NCI-H1417 treated with DMSO at 0.1 percent for 48 hours (cell line): ENCODE measurements at places on chromosomes 5 and 9.
A peak's percentile ranks its signal among the peaks of the same experiment; 100 is the strongest.

DNA sequence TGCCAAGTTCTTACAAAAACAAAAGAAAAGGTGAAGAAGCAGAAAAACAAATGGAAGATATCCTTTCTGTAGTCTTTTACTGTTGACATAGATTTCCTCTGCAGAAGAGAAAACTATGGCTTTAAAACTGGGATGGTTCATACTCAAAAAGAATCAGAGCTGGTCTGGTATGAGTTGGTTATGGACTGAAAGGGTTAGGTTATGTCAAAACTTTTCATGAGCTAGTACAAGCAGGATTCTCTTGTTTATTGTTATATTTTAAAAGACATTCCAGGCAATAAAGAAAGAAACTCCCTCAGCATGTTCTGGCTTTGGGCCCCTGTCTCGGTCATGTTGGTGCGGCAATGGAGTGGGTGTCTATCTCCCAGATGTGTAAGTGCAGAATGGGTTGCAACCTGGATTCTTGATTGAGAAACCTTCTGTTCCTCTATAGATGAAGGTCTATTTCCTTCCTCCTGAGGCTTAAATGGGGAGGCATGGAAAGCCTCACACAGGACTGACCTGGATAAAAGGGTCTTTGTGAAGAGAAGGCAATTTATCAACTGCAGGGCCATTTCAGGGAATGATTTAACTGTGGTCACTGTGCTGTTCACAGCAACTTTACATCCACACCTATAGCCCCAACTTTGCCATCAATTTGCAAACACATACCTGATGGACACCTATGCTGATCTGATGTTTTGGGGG is 209.6 kb upstream of the TNC start:
- DNase-seq, result no peak

DNA sequence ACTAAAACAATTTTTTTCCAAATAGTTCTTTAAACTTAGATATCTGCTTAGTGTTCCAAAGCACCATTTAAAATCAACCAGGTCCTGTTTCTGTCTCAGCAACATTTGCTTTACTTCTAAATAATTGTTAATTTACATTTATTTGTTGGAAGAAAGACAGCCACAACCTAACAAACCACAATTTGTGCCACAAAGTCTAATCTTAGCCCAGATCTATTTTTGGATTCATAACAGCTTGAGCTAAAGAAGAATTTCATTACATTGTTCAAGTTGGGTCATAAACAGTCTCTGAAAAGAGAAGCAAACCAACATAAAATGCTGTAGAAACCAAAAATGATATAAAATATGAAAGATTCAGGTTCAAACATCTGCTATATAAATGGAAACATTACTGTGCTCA is 24.4 kb downstream of the MLLT3 start:
- no peak for DNase-seq

DNA sequence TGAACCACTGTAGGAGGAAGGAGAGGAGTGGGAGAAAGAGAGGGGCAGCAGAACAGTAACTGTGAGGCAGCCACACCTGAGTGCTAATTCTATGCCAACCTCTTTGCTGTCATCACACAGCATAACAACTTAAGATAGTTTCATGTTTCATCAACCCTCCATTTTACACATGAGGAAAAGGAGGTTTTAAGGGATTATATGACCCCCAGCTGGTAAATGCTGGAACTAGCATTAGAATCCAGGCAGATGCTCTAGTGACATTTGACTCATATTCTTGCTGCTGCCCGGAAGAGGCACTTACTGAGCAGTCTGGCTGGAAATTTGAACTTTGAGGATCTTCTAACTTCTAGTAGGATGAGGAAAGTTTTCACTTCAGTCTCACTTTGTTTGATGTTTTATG is 24.1 kb upstream of the VLDLR start:
- no peak for DNase-seq

DNA sequence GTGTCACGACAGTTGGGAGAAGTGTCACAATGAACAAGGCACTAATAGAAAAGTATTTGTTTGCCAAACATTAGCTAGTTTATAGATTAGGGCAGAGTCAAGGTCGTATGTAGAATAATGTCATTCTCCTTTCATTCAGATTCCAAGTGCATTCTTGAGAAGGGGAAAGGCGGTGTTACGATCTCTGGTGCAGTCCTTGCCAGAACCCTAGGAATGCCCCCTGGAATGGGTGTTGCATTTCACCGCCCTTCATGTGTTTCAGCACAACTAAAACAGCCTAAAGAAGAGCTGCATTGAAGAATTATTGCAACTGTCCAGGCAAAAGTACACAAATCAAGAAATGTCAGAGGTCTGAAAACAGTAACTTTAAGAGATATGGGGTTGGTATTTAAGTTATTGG is 721.0 kb upstream of the WWC1 start:
- no peak for DNase-seq

- peak; percentile 45 for DNase-seq
These were observed 812 bp downstream of the SREK1 start for GRCh38 chr5:66144834-66145390.

DNA sequence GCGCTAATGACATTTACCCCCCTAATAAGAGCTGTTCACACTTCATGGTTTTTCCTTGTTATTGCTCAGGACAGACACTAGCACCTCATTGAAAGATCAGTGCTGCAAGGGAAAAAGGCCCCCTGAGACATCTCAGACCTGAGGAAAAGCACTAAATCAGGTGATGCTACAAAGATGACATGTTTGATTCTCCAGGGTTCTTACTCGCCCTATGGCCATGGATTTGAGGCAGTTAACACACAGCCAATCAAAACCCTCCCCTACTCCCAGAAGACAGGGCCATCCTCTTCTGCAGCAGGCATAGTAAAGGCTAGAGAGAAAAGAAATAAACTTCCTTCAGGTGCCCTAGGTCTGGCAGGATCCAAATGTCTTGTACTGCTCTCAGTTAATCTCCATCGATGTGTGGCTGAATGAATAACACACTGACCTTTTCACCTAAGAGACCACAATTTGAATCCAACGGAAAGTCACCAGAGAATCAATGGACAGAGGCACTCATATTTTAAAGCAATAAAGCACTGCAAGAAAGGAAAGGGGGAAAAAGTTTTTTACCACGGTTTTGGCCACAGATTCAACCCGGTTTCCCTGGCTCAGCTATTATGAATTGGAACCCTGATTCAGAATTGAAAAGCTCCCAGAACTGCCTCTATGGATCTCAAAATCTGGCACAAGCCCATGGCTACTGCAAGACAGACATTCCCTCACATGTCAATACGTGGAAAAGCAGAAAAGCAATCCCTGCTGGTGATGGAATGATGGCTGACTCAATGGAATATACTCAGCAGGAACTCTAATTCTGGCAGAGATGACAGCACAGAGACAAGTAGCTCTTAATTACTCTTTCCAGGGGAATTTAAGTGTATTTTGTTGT is 329.5 kb downstream of the BNC2 start:
- DNase-seq, result no peak

DNA sequence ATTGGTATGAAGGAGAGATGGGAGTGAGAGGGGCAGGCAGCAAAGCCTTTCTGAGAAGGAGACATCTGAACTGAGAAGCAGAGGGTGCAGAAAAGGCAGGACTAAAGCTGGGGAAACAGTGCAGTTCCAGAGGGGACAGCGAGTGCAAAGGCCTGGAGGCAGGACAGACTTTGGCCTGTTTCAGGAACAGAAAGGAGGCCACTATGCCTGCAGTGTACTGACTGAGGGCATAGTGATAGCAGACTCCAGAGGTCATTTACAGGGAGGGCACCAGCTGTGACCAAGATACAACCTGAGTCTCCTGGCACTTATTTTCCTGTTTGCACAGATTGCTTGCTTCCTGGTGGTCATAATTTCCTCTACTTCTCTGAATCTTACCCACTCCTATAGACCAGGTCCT is 29.6 kb downstream of the SPARC start:
- DNase-seq, result no peak

DNA sequence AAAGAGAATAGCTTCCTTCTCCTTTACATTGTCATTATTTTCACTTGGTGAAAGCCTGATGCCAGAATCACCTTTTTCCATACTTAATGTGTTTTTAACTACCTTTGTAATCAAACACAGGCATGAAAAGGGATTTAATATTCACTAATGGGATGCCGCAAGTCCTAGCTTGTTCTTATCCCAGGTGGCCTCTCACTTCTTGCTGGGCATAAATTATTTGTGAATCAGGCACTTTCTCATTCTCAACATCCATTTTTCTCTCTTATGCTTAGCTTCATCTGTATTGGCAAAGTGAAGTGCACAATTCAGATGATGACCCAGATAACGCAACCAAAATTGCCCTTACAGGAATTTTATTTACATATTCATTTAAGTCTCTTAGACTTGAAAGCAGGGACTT is 10.9 kb downstream of the ACTL7B start:
- DNase-seq, result peak; percentile 70

GRCh38 chr5:147464211-147464610 is 45.7 kb downstream of the DPYSL3 start:
- DNase-seq, result no peak

DNA sequence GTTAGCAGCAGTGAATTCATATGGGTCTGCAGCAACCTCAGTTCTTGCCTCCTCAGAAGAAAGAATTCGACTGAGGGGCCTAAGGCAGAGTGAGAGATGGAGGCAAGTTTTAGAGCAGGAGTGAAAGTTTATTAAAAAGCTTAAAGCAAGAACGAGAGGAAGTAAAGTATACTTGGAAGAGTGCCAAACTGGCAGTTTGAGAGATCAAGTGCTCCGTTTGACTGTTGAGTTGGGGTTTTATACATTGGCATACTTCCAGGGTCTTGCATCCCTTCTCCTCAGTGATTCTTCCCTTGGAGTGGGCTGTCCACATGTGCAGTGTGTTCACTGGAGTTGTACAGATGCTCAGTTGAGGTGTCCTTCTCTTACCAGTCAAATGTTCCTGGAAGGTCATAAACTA is 203.6 kb downstream of the SPATA31D1 start:
- DNase-seq, result no peak

DNA sequence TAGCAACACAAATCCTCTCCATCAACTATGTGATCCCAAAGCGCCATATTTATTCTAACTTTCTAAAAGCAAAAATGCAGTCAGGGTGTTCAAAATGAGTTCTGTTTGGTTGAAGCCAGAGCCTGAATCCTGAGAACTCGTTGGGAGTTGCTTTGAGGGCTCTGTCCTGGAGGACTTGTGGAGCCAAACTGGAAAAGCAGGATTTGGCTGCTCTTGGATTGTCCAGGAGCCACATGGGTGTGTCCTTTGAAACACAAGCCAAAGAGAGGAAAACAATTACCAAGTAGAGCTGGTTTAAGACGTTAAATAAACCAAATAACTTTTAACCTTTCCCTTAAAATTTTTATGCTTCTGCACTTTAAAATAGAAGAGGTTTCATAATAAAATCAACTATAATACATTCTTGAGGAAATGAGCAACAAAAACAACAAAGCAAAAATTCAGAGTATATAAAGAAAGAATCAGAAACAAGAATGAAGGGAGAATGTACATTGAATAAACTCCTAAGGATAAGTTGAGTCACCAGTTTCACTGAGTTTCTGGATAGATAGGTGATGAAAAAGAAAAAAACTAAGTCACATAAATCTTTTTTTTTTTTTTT is 13.5 kb downstream of the C5orf46 start:
- no peak for DNase-seq

DNA sequence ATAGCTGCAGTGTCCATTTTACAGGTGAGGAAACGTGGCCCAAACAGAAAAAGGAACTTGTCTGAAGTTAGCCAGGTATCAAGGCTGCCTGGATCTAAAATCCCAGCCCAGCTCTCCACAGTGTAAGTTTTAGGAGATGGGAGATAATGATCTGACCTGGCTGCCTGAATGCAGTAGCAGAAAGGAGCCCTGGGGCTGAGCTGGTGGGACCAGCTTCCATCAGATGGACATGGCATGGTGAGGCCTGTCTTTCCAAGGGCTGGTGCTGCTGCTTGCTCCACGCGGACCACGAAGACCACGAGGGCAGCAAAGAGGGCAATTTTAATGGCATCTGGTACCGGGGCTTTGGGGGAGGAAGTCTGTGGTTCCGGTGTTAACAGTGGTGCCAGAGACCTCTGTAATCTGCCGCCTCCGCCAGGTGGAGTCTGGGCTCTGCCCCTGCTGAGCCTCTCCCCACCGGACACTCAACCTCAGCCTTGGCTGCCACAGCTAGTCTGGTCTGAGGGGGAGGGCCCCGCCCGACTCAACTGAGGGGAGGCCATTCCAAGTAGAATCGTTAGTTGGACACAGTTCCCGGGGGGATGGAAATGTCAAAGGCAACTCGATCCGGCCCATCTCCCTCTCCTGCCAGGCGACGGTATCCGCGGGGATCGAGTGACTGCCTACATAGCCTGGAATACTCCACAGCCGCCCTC is 650 bp downstream of the MYORG start:
- DNase-seq, result no peak

DNA sequence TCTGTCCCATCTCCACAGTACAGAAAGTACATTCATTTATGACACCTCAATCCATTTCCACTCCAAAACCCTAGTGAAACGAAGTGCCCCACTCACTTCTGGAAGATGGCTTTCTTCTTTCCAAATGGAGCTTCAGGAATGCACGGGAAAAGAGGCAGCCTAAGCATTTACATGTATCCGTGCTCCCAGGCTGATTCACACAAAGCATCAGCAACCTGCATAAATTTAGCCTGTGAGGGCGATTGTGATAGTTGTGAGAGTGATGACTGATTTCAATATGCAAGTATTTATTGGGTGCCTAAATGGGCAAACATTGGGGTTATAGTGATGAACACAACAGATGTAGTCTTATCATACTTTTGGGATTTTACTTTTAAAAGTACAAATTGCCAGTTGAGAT is 86.6 kb downstream of the PLPPR1 start:
- no peak for DNase-seq

DNA sequence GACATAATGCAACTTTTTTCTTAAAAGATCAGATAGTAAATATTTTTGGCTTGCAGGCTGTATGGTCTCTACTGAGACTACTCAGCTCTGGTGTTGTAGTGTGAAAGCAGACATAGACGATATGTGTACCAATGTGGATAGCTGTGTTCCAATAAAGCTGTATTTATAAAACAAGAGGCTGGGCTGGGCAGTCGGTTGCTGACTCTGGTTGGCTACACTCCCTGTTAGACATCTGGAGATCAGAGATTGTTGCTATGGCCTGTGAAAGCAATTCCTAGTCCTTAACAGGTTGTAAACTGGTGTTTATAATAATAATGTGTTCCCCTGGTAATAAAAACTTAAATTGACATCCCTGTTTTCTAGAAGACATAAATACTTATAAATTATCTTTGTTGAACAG is 24.4 kb upstream of the SCAMP1 start:
- DNase-seq, result no peak

GRCh38 chr5:172107571-172107970 is 80.5 kb downstream of the STK10 start:
- no peak for DNase-seq

DNA sequence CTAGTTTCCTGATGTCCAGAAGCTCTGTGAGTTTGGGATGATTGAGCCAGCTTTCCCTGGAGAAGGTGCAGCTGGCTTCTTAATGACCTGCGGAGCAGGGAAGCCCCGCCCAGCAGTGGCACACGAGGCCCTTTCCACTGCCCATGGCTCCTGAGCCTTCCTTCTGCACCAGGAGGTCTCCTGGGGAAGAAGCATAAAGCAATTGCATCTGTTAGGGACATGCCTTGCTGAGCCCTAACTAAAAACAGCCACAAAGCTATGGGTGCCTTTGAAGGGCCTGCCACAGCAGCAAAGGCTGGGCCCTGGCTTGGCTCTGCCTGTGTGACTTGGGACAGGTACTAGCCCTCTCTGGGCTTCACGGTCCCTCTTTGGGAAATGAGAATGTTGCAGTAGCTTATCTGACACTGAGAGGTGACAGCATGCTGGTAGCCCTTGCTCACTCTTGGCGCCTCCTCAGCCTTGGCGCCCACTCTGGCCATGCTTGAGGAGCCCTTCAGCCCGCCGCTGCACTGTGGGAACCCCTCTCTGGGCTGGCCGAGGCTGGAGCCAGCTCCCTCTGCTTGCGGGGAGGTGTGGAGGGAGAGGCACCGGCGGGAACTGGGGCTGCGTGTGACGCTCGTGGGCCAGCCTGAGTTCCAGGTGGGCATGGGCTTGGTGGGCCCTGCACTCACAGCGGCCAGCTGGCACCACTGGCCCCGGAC is 218.4 kb downstream of the FSTL4 start:
- DNase-seq, result no peak
